ENCODE measurements at places on chromosomes 7 and 10.

GRCh38 chr10:29473087-29473356 is 161.7 kb downstream of the SVIL start:
- DNase-seq = no peak

GRCh38 chr7:36430186-36430585 is 40.5 kb downstream of the ANLN start:
- no peak for DNase-seq

GRCh38 chr7:150408393-150409299 is 29.5 kb downstream of the ZNF775 start:
- DNase-seq = no peak

DNA sequence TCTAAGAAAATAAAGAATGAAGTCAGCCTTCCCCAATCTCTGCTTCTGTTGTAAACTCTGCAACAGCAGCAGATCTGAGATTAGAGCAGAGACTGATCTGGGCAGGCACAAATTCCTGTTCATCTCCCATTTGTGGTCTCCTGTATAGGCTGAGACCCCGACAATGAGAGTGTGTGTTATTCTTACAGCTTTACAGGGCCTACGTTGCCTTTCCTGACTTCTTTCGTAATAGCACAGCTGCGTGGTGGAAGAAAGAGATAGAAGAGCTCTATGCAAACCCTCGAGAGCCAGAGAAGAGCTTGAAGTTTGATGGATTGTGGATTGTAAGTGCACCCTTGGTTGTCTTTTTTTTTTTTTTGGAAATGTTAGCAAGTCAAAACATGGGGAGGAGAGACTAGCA is 72.1 kb downstream of the PRSS58 start:
- DNase-seq = no peak

DNA sequence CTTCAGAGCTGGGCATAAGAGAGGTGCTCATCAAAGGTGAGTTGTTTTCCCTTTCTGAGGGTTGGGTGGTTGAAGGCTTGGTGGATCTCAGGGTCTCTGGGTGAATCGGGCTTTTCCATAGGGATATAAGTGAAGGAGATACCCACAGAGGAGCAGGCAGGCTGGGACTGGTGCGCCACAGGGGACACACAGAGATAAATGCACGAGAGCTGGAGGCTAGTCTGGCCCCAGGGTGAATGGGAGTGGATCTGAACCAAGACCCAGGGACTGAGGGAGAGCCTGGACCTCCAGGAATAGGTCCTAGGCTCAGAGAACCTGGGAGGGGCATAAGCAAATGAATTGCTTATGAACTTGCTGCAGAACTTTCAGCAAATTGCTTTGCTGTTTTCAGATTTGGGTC is 61.5 kb downstream of the LRRC18 start:
- no peak for DNase-seq

- no peak for DNase-seq
Measured at GRCh38 chr10:128422190-128422589, 296.0 kb upstream of the MKI67 start.

DNA sequence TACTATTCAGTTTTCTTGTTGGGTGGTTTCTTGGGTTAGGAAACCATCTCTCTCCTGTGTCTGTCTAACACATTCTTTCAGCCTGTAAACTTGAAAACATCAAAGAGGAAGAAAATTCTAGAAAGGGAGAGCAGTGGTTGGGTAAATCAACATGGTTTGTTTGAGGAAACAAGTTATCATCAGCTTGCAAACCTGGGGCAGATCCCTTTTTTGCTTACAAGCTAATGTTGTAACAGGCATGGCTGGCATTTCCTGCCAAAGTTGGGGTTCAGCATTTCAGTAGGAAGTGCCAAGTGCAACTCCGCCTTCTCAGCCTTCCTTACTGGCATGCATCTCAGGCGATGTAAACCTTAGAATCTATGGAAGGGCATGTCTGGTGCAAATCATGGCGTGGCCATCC is 112.6 kb downstream of the EEPD1 start:
- DNase-seq = no peak

- no peak for DNase-seq
Measured at GRCh38 chr7:141295367-141295895, 221.6 kb downstream of the TMEM178B start.

- no peak for DNase-seq
Measured at GRCh38 chr10:133292919-133293809, 15.5 kb downstream of the TUBGCP2 start.

DNA sequence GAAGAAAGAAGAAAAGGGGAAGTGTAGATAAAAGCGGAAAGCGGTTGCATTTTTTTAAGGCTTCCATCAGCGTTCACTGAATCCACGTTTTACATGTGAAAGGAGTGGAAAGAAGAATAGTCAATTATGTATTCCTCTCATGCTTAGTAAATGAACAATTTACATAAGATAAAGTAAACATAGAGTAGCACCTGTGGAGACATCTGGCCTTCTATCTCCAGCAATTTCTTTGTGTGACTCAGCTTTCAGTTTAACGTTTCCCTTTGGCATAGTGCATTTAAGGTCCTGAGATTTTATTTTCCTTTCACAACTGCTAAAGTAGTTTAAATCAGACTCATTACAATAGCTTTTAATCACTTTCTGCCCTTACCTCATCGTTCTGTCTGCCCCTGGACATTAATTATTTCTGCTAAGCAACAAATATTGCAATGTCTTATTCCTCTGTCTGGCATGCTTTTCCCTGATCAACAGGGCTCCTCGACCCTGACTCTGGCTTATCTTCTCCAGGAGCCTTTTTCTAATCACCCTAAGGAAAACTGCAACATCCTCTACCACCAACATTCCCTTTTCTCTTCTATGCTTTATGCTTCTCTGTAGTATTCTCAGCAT is 383.5 kb upstream of the VWC2 start:
- no peak for DNase-seq

GRCh38 chr10:65273115-65273514 is 1652.7 kb upstream of the LRRTM3 start:
- DNase-seq = no peak

- DNase-seq = no peak
Measured at GRCh38 chr7:18508443-18509427, 13.2 kb downstream of the HDAC9 start.

- DNase-seq = no peak
Measured at GRCh38 chr7:113142385-113143119, 24.2 kb upstream of the SMIM30 start.

- DNase-seq = no peak
Measured at GRCh38 chr7:140312141-140312846, 86.0 kb downstream of the SLC37A3 start.

DNA sequence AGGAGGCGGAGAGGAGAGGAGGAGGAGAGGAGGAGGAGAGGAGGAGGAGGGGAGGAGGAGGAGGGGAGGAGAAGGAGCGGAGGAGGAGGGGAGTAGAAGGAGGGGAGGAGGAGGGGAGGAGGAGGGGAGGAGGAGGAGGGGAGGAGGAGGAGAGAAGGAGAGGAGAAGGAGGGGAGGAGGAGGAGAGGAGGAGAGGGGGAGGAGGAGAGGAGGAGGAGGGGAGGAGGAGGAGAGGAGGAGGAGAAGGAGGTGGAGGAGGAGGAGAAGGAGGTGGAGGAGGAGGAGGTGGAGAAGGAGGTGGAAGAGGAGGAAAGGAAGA is 15.5 kb upstream of the CRCP start:
- DNase-seq = no peak

GRCh38 chr7:108296911-108297310 is 159.3 kb downstream of the NRCAM start:
- DNase-seq = no peak
